IMR-90 (cell line): ENCODE measurements at places on chromosomes 11 and 22. TPM values are rescaled to one million over a fixed set of nuclear protein-coding genes. Genes with fewer than 3 reads are reported as not detected.
A peak's percentile ranks its signal among the peaks of the same experiment; 100 is the strongest.

Gene PRODH
- 0.02 TPM in 1 of 2 replicates, not detected in the other for polyA plus RNA-seq

DNA sequence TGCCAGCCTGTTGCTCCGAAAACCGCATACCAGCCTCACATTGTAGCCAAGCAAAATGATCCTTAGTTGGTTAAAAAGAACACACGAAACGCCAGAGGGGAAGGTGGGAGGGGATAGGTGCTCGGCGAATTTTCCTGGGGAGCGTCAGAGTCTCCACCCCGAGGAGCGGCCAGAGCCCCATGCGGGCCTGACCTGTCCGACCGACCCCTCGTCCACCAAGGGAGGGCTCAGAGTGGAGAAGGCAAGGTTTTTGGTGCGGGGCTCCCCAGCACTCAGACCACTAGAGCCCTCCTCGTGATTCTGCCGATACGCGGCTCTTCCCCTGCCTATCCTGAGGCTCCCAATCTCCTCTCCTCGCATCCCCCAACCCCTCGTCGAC lies 39.6 kb downstream of the DIXDC1 start:
- DNase-seq: no peak

Gene TMPRSS4
- not detected in 2 replicates for polyA plus RNA-seq

Gene ALDH3B1
- 22.8 and 28.5 TPM in 2 replicates for polyA plus RNA-seq

- no peak for DNase-seq
Observed at GRCh38 chr11:44067266-44067665, 1.2 kb downstream of the ACCS start.

DNA sequence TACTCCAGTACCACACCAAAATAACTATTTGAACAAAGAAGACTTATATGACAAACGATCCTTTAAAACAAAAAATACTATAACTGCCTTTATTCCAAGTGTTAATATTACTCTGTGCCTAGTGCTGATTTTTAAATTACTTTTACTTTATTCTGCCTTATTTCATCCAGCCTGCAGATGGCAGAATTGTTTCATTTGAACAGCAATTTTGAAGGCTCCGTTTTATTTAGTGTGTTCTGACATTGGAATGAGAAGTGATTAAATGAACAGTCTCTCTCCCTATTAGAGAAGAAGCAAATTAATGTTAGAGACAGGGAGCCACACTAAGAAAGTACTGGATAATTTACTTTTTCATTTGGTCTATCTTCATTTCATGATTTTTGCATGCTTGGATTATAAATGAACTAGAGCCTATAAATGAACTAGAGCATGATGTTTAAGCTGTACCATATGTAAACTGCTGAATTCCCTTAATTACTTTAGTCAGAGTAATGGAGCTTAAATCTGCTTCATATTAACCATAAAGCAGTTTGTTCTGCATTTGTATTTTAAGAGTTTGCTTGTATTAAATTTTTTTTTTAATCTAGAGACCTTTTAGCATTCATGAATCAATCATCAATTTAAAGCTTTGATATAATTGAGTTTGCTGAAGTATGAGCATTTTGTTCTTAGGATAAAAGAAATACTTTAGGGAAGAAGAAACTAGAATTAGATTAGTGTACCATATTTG lies 9.8 kb downstream of the PDHX start:
- peak; percentile 62 for DNase-seq

DNA sequence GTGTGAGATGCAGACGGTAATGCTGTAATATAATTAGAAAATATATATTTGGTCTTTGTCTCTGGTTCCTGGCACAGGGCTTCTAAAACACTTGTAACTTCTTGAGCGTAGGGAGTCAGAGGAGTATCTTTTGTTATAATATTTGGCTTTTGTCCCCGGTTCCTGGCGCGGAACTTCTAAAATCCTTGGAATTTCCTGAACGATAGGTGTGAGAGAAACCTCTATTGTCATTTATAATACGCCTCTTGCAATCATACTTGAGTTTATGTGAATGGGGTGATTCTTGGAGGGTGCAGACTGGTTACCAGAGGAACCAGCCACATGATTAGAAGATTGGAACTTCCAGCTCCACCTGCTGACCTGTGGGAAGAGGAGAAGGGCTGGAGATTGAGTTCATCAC lies 54.1 kb upstream of the ZBED5 start:
- no peak for DNase-seq

Gene GALNT18
- polyA plus RNA-seq: 9.2 and 9.5 TPM in 2 replicates

DNA sequence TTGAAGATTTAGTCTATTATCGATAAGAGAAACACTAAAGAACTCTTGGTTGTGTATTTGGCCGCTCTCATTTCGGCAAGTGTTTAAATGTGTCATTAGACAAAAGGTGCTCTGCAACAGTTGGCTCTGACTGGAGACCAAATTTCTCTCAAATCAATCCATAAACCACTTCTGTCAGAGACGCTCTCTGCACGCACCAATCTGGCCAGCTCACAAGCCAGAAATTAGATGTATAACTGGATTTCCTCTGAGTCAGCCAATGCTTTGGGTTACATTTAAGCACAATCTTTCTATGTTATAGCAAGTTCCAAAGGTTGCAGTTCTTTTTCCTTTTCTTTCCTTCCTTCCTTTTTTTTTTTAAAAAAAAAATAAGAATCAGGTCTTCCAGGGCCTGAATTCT lies 17.6 kb upstream of the PARVA start:
- DNase-seq: peak; percentile 84

DNA sequence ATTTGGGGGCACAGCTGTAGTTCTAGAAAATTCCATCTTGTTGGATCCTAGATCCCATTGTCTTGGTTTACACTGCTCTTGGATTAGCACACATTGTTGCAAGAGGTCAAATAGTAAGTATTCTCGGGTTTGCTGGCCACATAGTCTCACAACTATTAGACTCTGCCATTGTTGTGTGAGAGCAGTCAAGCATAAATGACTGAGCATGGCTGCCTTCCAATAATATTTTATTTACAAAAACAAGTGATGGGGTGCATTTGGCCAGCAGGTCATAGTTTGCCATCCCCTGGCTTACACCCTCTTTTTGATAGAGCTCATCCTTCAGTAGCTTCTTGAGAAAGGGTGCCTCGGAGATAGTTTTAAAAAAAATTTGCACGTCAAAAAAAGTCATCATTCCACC lies 77.9 kb upstream of the ALX4 start:
- no peak for DNase-seq

- DNase-seq: peak; percentile 94
Observed at GRCh38 chr22:20509344-20510047, 2.1 kb downstream of the MED15 start.
